ENCODE measurements at places on chromosomes 16 and 17. TPM values are rescaled to one million over a fixed set of nuclear protein-coding genes. Genes with fewer than 3 reads are reported as not detected.

TNS4 gene
- total RNA-seq: not detected

CRHR1 gene
- total RNA-seq: not detected

XAF1 gene
- 30.0 TPM for total RNA-seq

FOXN1 gene
- not detected for total RNA-seq

SNX20 gene
- 1.9 TPM for total RNA-seq

NOD2 gene
- total RNA-seq: 2.9 TPM

CCL7 gene
- total RNA-seq: not detected

AIPL1 gene
- total RNA-seq: not detected

ABCA6 gene
- total RNA-seq: 31.0 TPM

STH gene
- not detected for total RNA-seq

CEP112 gene
- 15.1 TPM for total RNA-seq

LPO gene
- total RNA-seq: not detected

All from sigmoid colon (tissue), 7 donors.